NCI-H1048 (cell line): ENCODE measurements at places on chromosomes 5 and 9.

DNA sequence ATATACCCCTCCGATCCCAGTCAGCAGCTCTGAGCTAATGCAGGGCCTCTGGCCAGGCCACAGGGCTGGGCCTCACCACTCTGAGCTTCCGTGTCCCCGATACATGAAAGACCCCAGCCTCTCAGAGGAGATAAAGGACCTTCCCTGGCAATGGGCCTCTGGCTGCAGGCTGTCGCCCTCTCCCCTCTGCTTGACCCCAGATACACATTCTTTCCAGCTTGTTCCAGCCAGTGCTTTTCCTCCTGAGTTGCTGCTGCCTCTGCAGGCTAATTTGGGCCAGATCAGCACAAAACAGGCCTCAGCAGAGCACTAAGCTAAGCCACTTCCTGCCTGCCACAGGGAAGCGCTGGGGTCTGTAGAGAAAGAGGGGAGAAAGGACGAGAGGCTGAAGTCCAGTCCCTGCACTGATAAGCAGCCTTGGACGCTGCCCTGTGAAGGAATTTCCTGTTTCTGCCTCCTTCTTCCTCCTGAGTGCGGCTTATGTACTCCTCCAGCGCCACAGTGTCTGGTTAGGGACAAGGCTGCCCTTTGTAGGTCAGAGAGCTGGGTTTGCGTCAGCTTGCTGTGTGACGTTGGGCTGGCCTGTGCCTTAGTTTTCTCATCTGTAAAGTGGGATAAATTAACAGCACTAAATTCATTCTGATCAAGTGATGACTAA lies 73.0 kb upstream of the IL17B start:
- DNase-seq: no peak

DNA sequence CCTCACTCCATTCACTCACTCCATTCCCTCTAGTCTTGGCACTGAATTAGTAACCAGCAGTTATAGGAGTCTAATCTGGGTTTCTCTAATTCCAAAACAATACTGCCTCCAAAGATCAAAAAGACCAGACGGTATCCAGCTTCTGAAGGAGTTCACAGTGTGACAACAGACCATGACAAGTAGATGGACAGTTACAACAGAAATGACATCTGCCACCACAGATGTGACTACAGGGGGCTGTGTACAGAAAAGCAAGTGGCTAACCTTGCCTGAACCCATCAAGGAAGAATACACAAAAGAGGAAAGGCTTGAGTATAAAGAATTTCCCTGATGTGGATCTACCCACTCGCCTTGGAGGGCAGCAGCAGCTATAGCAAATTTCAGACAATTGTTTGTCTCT lies 112.4 kb downstream of the ACTL7B start:
- DNase-seq: no peak

- no peak for DNase-seq
Observed at GRCh38 chr5:160511280-160511929, 89.8 kb downstream of the PTTG1 start.

GRCh38 chr9:27563738-27564430 lies 9.4 kb downstream of the C9orf72 start:
- no peak for DNase-seq

DNA sequence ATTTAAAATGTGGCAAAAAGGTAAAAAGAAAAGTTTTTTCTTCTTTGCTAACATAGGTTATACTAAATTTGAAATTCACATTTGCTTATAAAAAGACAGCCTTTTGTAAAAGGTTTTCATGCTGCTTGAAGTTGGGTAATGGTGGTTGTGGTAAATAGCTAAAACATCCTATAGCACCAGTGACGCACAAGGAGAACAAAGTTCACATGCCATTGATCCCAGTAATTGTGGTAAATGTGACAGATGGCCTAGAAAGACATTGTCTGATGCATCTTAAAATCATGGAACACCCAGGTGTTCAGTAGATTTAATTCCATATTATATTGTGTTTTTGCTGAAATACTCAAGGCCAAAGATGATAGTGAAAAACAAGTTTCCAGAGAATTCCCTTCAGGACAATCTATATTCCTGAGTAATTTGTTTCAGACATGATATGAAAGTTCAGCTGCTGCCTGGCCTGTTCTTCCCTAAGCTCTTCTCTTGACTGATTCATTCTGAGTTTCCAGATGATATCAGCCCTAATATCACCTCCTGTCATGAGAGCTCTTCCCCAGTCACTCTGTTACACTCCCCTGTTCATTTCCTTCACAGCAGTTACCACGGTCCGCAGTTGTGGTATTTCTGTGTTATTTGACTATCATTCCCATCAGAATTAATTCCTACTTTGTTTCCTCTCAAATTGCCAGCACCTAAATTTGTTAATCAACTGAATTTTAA lies 4.6 kb upstream of the FBXL17 start:
- no peak for DNase-seq

DNA sequence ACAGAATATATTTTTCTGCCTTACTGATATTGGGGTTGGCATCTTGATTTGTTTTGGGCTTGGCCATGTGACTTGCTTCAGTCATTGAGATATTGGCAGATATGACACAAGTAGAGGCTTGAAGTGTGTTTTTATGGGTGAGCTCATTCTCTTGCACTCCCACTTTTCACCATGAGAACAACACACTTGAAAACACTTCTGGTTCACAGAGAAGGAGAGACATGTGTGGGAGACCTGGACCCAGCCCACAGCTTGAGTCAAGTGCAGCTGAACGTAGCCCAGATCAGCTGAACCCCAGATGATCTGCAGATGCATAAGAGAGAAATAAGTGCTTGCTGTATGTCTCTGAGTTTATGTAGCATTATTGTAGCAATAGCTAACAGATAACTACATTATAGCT lies 155.4 kb downstream of the SEMA6A start:
- DNase-seq: no peak

DNA sequence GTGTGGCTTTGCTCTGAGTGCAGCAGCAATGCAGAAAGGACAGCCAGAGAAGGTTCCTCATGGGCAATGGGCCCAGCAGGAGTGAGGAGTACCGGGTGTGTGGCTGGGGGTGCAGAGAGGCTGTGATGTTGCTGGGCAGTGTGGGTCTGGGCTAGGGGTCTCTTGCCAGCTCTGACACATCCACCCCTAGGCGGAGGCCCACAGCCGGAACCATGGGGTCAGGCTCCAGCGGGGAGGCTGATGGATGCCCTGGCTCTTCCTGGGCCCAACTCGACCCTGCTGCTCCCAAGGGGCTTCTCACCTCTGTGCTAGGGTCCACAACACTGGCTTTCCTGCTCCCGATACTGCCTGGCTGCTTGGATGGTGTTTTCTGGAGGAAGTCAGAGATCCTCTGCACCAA lies 19.9 kb downstream of the TBC1D9B start:
- DNase-seq: no peak

DNA sequence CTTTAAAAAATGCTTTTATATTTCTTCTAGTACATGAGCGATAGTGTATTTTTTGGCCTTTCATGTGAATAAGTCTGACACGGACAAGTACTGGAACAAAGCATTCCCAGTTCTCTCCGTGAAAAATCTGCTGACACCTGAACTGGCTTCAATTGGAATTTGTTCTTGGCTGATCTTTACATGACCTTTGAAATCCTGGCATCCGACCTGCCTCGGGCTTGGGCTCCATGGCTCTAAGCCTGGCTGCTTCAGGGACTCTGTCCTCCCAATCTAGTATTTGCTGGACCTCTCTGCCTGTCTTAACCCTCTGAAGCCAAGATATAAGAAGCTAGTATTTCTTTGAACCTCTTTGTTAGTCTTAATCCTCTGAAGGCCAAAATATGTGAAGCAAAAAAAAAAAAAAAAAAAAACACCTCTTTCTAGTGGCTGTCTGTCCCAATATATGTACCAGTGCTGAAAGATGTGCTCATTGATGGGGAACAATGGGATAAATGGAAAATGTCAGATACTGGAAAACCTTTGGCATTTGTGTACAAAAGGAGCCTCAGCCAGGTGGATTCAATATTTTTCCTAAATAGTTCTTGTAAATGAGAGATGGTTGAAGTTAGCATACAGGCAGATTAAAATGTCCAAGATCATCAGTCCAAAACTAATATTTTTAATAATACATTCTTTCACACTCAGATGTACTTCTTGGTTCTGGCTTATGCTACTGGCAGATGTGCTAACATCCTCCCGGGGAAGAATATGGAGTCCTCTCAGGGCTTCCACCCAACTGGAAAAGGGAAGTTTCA lies 470.6 kb downstream of the TUSC1 start:
- DNase-seq: no peak

DNA sequence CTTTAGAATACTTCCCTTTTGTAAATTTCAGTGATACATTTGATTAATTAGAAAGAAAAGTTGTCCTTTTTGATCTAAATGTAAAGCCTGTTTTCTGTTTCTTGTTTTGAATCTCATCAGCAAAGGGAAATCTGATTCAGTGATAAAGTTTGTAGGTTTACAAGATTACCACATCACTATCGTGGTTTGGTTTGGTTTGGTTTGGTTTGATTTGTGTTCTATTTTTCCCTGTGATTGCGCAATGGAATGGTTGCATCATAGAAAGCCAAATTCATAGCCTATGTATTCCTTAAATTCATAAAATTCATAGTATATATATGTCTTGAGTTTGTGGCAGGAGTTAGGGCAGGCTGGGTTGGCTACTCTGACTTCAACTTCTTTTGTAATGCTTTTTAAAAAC lies 15.2 kb downstream of the SRFBP1 start:
- DNase-seq: no peak

DNA sequence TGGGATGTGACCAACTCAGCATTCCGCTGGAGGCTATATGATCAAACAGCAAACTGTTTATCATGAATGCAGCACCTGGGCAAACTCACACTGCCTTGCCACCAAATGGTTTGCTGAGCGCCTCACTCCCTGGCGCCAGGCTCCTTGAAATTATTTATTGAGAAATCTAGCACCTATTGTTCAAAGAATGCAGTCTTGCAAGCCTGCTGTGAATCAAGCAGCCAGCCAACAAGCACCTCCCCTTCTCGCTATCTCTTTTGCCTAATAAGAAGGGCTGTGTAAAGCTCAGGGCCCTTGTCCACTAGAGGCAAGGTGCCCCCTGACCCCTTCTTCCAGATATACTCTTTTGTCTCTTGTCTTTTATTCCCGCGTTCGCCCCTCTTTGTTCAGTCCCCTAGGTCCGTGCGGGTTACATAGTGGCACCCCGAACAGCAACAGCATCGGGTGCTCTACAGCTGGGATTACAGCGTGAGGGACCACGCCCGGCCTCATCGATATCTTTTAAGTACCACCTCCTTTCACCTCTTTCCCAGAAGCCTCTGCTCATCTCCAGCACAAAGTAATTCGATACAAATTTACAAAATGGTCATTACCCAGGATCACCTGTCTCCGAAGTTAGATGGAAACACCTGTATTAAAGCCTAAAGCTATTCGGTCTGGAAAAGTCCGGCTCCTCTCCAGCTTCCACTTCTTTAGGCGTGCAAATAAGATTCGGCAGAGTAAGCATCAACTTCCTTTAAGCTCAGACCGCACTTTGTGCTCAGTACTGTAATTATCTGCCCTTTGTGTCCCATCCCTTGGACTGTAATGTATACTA lies 896 bp downstream of the RIGI start:
- no peak for DNase-seq

DNA sequence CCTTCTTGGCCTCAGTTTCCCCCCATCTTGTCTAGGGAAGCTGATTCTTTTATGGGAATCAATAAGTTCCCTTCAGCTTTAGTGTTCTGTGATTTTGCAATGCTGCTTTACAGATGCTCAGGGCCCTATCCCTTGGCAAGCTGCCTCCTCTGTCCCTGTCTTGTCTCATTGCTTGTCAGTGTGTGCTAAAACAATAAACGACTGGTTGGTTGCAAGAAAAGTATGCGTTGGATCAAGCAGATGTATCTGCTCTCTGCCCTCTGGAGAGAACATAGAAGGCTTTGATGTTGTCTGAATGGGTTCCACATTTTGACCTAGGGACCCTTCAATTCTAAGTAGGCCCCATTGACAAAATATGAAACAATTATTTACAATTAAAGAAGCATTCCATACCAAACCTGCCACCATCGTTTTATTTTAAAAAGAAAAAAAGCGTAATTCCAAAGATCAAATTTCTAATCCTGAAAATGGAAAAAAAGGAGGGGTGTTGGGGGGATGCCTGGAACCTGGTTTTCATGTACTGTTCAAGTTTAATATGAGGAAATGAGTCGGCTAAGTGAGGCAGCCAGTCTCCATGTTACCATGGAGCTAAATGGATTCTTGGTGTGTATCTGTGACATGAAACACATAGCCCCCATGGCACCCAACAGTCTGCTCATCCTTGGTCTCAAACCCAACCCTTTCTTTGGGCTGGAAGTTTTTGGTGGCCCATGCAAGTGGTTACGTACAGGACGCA lies 31.2 kb upstream of the TARS1 start:
- no peak for DNase-seq

- no peak for DNase-seq
Observed at GRCh38 chr9:131346559-131346958, 47.3 kb upstream of the PRRC2B start.

- DNase-seq: no peak
Observed at GRCh38 chr9:128225770-128226411, 22.7 kb downstream of the DNM1 start.

DNA sequence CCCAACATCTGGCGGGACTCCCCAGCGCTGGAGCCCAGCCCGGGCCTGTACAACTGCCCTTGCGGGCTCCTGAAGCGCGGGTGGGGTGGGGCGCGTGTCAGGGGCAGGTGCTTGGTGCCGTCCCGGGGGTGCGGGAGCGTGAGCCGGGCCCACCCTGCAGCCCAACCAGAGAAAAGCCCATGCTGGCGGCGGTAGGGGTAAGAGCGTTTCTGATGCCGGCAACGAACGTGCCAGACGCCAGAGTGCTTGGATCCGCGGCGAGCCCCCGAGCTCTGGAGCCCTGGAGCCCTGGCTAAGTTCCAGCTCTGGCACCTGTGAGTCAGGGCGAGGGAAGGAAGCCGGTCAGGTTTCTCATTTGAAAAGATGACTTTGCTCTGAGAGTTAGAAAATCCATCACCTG lies 58.0 kb downstream of the ZNF510 start:
- DNase-seq: no peak

GRCh38 chr9:7130266-7130820 lies 372.6 kb downstream of the KDM4C start:
- DNase-seq: no peak

DNA sequence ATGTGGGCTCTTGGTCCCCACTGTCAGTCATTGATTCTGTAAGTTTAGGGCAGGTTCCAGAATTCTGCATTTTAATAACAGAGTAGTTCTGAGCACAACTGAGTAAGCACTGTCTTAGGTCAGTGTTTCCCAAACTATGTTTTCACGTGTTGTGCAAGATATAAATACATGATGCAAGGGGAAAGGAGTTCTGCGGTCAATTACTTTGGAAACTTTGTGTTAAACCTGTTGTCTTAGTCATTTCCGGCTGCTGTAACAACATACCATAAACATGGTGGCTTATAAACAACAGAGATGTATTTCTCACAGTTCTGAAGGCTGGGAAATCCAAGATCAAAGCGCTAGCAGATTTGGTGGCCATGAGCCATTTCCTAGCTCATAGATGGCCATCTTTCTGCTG lies 69.8 kb downstream of the EQTN start:
- no peak for DNase-seq

GRCh38 chr9:36987409-36987808 lies 46.7 kb downstream of the PAX5 start:
- no peak for DNase-seq

- no peak for DNase-seq
Observed at GRCh38 chr5:1747803-1748085, 51.9 kb downstream of the MRPL36 start.

- no peak for DNase-seq
Observed at GRCh38 chr9:124030969-124031451, 19.4 kb downstream of the LHX2 start.
